ENCODE measurements at places on chromosomes 7 and 10. TPM values are rescaled to one million over a fixed set of nuclear protein-coding genes. Genes with fewer than 3 reads are reported as not detected.

DNA sequence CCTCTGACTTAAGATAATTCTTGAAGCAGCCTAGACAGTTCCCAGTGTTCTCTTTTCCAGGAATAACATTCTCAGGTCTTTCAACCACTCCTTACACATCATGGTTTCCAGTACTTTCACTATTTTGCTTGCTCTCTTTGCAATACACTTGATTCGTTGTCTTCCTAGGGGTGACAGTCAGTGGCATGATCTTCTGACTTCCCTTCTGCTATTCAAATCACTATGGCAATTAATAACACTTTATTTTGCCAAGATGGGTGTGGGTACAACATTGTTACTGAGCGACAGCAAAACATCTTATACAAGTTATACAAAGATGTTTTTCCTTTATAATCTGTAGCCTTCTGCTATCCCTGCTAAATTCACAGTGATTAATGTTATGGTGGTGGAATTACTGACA, 15.3 kb downstream of the ARL3 start:
- DNase-seq = no peak

GRCh38 chr7:124162667-124163066, 129.8 kb upstream of the TMEM229A start:
- peak; percentile 26 for DNase-seq

DNA sequence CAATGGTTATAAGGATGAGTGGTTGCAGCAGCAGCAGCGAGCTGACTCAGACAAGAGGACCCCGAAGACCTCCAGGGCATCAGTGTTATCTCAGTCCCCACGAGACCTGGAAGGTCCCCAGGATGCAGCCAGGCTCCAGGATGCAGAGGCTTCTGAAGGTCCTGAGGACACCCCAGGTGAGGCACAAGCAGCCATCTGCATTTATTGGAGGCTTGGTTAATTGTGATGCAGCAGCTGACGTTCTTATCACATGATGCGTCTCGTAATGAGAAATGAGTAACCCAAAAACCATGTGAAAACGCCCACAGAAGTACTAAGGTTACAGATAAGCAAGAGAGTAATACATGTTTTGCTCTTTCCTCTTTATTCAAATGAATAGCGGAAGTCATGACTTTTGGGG, 17.4 kb downstream of the C7orf57 start:
- peak; percentile 75 for DNase-seq

GRCh38 chr10:131781791-131782190, 119.0 kb upstream of the PPP2R2D start:
- DNase-seq = no peak

DNA sequence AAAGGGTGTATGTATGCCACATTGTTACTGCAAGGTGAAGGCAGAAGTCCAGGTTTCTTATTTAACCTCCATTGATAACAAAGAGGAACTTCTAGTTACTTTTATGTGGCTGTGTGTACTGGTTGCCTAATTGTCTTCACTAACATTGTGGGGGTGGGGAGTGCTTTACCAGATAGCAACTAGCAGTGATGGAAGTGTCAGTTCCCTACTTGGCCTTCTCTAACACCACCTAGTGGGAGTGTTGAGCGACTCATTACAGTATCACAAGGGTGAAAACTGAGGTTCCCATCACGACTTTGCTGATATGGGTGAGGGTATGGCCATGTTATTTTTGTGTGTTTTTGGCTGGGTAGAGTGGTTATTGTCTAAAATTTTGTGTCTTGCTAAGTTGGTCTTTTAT, 274.4 kb downstream of the THSD7A start:
- peak; percentile 9 for DNase-seq

DNA sequence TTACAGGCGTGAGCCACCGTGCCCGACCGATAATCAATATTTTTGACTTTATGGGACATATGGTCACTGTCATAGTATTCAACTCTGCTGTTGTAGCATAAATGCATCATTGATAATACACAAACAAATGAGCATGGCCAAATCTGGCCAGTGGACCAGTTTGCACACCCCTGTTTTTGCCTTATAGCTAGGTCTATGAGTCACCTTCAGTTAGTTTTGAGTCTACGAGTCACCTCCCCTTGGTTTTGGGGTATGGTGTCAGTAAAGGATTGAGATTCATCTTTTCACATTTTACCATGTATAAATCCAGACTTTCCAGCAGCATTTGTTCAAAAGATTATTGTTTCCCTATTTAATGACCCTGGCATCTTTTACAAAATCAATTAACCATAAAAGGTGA, 362.5 kb upstream of the NRP1 start:
- DNase-seq = peak; percentile 38

- DNase-seq = no peak
Observed at GRCh38 chr10:113053881-113054280, 103.8 kb downstream of the TCF7L2 start.

- DNase-seq = no peak
Observed at GRCh38 chr10:93600446-93601145, 439 bp downstream of the RBP4 start.

GRCh38 chr10:66555061-66555460, 370.8 kb upstream of the LRRTM3 start:
- DNase-seq = peak; percentile 24

DNA sequence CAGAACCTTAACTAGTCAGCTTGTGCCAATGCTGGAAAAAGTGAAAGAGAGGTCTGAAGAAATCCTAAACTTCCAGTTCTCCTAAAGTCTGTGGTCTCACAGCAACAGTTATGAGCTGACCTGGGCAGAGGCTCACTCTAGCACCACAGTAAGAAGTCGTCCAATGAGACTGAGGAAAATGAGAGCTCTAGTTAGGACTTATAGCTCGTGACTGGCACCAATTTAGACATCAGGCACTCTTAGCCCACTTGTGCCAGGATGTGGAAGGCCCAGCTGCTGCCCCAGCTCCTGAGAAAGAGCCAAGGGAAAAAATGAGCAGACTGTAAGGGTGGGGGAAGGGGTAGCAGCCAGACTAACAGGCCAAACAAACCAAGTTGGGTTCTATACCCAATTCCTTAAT, 7.6 kb downstream of the MMS19 start:
- peak; percentile 77 for DNase-seq

DNA sequence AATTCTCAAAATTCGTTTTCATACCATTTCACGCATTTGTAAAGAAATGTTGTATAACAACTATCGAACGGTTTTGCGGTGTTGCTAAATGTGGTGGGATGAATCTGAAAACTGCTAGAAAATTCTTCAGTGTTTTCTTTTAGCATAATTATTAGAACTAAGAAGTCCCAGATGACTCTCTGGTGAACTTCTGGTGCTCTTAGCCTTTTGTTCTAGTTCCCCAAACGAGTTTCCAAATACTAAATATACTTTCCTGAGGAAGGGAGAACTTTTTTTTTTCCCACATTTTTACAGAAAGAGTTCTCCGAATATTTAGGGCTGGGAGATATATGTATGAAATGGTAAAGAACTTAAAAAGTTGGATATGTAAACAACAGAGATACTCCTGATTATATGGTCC, 82.5 kb downstream of the ICA1 start:
- no peak for DNase-seq

GRCh38 chr7:81159402-81159801, 240.6 kb upstream of the SEMA3C start:
- peak; percentile 67 for DNase-seq

GRCh38 chr10:18214691-18215563, 74.7 kb downstream of the CACNB2 start:
- peak; percentile 51 for DNase-seq

DNA sequence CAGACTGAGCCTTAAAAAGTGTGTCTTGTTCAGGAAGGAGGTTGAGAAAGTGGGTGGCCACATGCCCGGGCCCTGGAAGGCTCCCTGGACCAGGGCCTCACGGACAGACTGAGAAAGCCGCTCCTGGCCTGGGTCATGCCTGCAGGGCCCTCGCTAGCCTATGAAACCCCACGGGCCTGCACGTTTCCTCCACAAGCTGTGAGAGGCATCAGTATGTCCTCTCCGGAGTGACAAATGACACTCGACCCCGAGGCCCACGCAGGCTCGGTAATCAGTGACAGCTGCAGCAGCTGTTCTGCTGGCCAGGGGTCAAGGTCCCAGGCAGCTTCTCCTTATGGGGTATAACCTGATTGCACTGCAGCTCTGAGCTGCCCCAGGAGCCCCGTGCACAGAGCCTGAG, 47.6 kb downstream of the ASB13 start:
- no peak for DNase-seq

DNA sequence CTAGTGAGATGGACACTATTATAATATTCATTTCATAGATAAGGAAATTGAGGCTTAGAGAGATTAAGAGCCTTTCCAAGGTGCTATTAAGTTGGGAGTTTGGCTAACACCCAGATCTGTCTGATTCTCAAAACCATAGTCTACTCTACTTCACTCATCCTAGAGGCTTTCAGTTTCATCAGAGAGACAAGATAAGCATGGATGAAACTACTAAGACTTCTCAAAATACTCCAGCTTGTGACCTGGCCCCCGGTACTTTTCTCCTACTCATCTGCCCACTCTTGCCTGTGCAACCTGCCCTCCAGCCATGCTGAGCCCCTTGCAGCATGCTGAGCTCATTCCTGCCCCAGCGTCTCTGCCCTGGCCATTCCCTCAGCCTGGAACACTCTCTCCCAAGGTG, 12.2 kb upstream of the SLC35B4 start:
- no peak for DNase-seq

GRCh38 chr10:23362879-23363792, 18.5 kb upstream of the C10orf67 start:
- no peak for DNase-seq

DNA sequence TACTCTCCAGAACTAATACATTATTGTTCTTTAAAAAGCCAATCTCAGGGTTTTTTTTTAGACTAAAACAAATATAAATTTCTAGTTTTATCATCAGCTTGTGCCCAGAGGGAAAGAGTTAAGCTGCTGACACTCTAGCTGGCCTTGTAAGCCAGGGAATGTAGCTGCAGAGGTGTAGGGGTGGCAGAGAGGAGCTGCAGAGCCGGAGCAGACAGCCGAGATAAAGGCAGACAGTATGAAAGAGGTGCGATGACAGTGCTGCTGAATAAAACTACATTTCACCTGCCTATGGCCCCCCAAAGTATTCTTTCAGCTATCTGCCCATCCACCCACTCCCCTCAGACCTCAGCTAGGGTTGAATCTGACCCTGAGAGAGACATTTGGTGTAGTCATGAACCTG, 653.7 kb upstream of the ZWINT start:
- DNase-seq = no peak

GRCh38 chr7:29479301-29480200, 84.1 kb upstream of the PRR15 start:
- DNase-seq = no peak

DNA sequence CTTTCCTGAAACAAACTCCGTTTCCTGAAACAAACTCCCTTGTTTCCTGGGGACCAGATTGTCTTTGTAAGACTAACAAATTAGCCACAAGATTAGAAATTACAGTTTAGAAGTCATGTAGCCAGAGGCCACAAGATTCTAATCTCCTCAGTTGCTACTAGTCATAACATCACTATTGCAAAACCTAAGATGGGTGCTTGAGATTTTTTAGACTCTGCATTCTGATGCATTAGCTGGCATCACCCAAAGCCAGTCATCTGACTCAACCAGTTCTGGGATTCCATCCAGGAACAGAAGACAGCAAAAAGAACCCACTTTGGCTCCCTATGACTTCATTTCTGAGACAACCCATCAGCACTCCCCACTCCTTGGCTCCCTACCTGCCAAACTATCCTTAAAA, 367.9 kb upstream of the MBL2 start:
- no peak for DNase-seq

DNA sequence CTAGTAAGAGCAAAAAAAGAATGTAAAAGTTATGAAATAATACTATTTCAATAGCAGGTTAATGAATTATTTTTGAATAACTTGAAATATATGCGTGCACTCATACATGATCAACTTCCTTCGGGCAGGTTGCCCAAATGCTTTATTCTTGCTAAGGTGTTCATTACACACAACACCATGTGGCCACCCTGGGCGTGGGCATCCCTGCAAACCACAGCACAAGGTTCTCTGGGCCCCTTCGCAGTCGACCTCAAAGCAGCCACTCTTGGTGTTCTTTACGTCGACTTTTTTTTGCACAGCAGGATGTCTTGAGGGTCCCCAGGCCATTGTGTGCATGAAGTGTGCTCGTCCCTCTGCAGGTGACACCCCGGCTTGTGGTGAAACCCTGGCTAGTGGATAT, 300.7 kb upstream of the PITRM1 start:
- DNase-seq = no peak

The GLUD1 gene
- total RNA-seq = 194 TPM

The CPA5 gene
- 0.06 TPM for total RNA-seq

The LIPA gene
- total RNA-seq = 55.6 TPM

The CPEB3 gene
- 0.45 TPM for total RNA-seq

The HOXA7 gene
- total RNA-seq = 8.3 TPM

The PRKG1 gene
- 6.2 TPM for total RNA-seq

The MUC3A gene
- not detected for total RNA-seq

The PRSS37 gene
- total RNA-seq = not detected

The HDAC9 gene
- 7.1 TPM for total RNA-seq

The BAIAP2L1 gene
- 2.9 TPM for total RNA-seq

The ADAM12 gene
- 16.6 TPM for total RNA-seq

The FRAT1 gene
- total RNA-seq = 1.7 TPM

The DYDC2 gene
- not detected for total RNA-seq

Data from LHCN-M2 (cell line).